ENCODE measurements at places on chromosomes 16 and 17.

DNA sequence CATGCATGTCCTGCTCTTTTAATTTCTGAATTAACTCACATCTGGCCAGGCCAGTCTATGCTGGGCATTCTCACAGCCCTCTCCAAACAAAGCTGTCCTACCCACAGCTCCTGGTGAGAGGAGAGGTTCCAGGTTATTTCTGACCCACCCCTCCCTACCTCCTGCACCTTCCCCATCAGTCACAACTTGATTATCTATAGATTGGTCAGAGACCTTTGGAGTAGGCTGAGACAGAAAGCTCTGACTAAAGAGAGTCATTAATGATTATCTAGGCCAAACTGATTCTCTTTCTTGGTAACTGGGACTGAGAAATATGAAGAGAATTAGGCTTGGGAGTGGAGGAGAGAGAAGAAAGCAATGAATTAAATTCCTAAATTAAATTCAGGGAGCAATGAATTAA lies 1.4 kb upstream of the KRT222 start:
- DNase-seq, result no peak

DNA sequence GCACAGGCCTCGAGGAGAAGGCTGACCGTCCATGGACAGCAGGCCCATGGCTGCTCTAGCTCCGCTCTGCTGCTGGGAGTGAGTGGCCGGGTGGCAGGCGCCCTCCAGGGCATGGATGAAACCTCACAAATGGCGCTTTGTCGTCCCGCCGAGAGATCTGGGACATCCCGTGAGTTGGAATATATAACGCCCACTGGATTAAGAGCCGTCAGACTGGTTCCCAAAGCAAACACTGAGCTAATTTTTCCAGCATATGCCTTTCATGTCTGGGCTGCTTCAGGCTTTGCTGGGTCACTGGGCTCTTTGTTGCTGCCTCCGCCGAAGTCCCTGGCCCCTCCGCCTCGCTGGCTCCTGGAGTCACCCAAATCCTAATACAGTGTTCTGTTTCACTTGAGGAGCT lies 266.3 kb downstream of the FOXL1 start:
- DNase-seq, result no peak

- no peak for DNase-seq
Observed at GRCh38 chr17:48587276-48588073, 2.6 kb downstream of the HOXB3 start.

DNA sequence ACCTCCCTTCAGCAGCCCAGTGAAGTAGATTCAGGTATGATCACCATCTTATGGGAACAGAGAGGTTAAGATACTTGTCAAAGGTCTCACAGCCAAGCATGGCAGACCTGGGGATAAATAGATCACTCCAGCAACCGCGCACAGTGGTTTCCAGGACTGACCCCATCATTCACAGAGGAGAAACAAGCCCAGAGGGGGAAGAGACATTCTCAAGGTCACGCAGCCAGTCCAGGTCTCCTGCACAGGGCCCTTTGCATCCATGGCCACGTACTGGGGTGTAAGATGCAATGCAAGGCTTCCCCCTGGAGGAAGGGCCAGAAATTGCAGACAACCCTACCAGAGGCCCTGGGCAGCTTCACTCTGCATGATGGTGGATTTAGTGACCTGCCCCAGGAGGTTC lies 19.9 kb downstream of the TLE7 start:
- DNase-seq, result peak; percentile 36

DNA sequence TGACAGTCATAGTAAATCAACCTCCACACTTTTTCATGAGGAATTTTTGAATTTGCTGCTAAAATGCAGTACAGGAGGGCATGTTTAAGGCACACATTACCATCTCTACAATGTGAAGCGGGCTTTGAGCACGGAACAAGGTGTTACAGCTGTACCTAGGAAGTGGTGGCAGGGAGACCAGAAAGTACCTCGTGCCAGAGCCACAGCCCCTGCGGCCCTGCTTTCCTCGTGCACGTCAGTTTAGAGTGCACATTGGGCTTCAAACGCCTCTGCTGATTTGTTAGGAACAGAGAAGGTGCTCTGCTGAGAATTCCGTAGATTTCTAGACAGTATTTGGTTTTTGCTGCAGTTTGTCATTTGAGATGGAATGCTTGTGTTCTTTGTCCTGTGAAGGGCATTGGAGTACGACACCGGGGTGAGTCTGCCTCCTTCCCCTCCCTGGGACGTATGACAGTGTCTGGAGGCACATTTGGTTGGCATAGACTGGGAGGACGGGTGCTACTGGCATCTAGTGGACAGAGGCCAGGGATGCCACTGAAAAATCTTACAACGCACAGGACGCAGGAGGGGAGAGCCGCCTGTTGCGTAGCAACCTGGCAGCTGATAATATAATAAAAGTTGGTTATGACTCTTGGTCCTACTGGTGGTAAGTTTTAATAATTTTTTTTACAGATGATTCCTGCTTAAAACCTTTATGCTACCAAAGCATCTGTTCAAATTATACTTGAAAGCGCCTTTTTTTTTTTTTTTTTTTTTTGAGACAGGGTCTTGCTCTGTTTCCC lies 9.1 kb downstream of the FOXK2 start:
- peak; percentile 88 for DNase-seq

GRCh38 chr17:45256114-45256966 lies 5.6 kb downstream of the SPATA32 start:
- DNase-seq, result no peak

DNA sequence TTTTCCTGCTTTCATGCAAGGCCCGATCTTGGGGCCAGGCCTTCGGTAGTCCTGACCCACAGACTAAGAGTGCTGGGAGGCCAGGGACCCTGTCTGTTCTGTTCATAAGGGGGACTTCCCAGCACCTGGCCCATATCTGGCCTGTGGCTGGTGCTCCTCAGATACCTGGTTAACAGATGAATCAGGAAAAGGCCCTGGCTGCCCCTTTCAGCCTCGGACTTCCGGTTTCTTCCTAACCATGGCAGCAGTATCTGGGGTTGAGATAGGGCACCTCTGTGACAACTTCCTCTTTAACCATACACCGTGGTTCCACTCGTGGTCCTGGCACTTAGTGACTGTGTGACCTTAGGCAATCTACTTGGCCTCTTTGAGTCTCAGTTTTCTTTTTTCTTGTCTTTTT lies 18.4 kb downstream of the PLCG2 start:
- DNase-seq, result no peak

DNA sequence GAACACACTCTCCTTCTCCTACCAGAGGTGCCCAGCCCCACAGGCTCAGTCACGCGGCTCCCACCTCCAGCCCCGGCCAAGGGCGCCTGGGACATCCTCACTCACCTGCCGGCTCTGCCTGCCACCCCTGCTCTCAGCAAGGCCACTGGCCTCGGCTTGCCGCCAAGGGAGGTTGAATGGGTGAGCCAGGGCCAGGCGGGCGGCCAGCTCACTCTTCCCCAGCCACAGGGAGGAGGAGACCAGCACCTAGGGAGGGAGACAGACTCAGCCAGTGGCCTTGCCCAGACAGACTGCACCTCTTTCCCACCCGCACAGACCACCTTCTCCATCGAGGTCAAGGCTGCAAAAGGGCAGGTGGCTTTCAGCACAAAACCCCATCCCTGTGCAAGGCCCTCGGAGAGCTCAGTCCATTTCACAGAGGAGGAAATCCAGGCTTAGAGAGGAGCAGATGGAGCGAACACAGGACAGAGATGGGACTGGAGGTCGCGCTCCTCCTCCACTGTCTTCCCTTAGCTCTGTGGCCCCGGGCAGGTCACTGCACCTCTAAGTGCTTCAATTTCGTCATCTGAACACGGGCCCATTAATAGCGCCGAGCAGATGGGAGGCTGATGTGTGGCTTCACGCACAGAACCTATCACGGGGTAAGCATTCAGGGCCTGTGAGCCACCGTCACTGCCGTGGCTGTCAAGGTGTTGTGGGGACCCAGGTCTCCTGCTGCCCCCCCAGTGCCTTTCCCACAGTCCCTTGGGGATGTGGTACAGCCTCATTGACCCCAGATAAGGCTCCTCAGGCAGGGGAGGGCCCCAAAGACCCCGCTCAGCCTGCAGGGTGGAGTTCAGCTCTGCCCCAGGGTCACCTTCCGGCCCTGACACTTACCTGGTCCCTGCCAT lies 56.1 kb downstream of the RMI2 start:
- peak; percentile 28 for DNase-seq

GRCh38 chr17:72125742-72126141 lies 4.9 kb downstream of the SOX9 start:
- DNase-seq, result no peak

DNA sequence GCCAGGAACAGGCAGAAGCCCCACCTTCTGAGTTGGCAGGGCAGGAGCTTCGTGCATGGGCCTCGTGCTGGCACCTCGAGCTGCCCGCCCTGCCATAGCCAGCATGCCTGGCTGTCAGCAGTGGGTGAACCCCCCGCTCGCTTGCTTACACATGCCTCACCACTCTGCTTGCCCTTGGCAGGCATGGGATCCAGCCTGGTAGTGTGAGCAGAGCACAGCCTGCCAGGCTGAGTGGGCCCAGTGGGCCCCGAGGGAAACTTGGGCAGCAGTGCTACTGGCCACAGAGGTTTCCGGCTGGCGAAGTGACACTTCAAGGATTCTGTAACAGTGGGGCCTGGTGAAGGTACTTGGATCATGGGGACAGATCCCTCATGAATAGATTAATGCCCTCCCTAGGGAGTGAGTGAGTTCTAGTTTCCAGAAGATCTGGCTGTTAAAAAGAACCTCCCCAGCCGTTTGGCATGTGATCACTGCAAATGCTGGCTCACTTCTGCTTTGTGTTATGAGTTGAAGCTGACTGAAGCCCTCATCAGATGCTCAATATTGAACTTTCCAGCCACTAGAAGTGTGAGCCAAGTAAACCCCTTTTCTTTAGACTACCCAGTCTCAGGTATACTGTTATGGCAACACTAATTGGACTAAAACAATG lies 114.7 kb downstream of the BCAS3 start:
- DNase-seq, result no peak

DNA sequence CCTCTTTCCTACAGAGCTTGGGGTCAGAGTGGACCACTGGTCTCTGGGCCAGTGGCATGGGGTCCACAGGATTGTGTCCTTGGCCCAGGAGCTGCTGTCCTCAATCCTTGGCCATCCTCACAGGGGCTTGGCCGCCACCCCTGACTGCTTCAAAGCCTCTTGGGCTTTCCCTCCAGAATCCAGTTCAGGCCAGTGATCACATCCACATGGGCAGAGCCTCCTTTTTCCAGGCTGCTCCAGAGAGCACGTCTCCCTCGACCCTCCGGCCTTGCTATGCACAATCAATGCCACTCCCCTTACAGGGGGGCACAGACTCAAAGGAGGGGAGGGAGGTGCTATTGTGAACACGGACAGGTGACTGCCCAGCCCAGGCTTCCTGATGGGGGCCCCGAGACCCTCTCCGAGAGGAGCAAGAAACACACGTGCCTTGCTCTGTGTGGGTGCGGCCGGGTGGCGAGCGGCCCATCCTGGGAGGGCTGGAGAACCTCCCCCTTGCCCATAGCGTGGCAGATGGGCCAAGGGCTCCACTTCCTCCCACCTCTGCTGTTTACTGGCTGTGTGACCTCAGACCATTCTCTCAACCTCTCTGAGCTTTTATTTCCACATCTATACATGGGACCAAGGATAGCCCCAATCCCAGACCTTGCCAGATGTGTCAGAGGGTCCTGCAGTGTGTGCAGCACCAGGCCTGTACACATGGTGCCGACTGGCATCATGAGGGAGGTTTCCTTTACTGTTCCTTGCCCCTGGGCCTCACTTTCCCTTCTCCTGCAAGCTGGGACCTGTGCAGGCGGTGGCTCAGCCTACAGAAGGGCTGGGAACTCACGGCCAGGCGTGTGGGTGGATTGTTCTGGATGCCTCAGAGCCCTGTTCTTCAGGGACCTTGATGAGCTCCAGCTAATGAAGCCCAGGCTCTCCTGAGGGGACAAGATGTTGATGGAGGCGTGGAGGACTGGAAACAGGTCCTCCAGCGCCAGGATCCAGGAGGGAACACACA lies 229.0 kb upstream of the GSE1 start:
- no peak for DNase-seq

DNA sequence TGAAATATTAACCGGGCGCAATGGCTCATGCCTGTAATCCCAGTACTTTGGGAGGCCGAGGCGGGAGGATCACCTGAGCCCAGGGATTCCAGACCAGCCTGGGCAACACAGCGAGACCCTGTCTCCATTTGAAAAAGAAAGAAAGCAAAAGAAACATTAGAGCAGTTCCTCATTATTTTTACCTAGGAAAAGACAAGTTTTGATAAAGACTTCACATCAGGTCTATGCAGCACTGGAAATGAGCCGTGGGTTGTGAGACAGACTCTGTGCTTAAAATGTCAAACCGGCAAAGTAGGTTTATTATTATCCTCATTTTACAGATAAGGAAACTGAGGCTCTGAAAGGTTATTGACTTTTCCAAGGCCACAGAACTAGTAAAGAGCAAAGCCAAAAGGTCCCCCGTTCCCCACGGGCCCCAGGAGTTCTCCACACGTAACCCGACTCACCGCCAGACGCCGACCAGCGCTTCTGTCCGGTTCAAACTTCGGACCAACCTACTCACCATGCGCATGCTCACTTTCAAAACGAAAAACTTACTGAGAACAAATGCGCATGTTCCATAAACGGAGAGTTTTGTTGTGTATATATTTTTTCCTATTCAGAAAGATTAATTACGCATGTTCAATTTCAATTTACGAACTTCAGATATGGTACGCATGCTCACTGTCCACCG lies 356 bp downstream of the TUBD1 start:
- DNase-seq, result no peak

Measured in SK-N-SH (cell line).